CD4-positive, alpha-beta T cell treated with Interleukin-12 subunit alpha and Interleukin-12 subunit beta, for 1 hour (primary cell): ENCODE measurements at places on chromosomes 7 and 10.

DNA sequence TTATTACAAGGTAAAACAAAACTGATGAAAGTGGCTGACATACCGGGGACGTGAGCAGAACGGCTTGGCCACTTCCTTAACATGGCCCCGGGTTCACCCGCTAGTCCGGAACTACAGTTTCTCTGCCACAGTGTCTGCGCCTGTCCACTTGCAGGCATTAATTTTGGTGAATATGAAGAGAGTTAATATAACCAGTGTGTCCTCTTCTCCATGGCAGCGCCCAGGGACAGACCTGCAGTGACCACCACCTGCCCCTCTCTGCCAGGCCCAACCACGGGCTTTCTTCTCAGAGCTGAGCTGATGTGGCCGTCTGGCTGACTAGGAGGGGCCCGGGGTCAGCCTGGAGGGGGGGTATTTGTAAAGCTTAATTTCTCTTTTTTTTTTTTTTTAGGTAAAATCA lies 1.1 kb upstream of the NDUFB2 start:
- DNase-seq: no peak

GRCh38 chr7:30862995-30863705 lies 48.5 kb upstream of the AQP1 start:
- DNase-seq: no peak

- no peak for DNase-seq
Observed at GRCh38 chr10:4696186-4696585, 129.8 kb upstream of the AKR1E2 start.

DNA sequence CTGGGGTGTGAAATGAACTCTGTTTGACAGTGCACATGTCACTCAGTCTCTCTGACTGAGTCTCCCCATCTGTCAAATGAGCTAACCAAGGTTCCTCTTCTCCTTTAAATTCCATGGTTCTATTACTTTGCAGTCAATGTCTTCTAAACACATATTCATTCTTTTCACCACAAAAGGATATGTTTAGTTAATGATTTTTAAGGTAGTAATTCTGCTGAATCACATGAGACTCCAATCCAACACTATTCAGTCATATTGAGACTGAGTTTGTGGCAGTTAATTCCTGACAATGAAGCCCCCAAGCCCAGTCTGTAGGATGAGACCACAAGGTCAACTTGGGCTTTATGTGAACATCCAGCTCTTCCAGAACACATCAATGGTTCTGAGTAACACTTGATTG lies 85.3 kb downstream of the CALN1 start:
- DNase-seq: no peak

- DNase-seq: no peak
Observed at GRCh38 chr10:23106331-23107072, 11.1 kb downstream of the MSRB2 start.

GRCh38 chr7:134431815-134432214 lies 27.1 kb downstream of the AKR1B1 start:
- no peak for DNase-seq

GRCh38 chr7:39686261-39686924 lies 63.0 kb downstream of the RALA start:
- no peak for DNase-seq
